EH (cell line): ENCODE measurements at places on chromosomes 6 and 20.
A peak's percentile ranks its signal among the peaks of the same experiment; 100 is the strongest.

DNA sequence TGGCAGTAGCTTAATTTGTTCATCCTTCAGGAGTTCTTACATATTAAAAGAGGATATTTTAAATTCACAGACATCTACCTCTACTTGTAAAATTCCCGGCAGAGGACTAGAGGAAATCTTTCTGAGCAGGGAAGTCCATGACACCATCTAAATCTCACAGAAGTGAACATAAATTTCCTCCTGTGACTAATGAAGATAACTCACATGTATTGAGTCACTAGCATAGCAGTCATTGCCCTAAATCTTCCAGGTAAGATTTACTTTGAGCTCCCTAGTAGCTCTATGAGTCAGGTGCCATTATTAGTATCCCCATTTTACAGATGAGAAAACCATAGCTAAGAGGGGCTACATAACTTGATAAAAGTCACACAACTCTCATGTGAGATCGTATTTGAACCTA is 1058.6 kb upstream of the FLRT3 start:
- no peak for DNase-seq

DNA sequence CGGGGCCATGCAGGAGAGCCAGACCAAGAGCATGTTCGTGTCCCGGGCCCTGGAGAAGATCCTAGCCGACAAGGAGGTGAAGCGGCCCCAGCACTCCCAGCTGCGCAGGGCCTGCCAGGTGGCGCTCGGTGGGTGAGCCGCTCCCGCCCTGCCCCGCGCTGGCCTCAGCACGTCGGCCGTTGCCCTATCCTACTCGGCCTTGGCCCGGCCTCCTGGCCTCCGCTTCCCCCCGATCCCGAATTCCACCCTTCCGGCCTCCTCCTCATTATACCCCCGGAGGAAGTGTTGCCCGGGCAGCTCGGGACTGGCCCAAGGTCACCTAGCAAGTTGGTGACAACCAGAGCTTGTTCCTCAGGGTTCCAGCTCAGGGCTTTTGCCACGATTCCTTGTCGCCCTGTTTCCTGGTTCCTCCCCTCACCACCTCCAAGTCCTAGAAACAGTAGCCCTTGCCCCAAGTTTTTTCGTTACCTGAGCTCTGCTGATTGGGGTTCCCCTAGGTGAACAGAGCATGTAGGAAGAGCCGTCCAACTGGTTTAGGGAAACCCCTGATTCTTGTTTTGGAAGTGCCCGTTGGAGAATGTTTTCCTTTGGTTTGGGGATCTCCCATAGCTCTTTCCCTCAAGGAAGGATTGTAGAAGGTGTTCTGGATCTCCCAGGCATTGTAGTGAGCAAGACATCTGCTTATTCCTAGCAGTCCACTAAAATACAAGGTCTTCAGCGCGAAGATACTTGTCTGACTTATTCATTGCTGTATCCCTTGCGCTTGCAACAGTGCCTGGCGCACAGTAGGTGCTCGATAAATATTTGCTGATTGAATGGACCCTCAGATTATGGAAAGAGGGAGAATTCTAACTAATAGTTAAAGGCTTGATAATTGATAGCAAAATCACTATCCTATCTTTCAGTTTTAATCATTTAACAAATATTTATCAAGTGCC is 641 bp downstream of the ARFGEF2 start:
- peak; percentile 67 for DNase-seq

GRCh38 chr6:161068321-161068741 is 76.8 kb downstream of the MAP3K4 start:
- DNase-seq = no peak

DNA sequence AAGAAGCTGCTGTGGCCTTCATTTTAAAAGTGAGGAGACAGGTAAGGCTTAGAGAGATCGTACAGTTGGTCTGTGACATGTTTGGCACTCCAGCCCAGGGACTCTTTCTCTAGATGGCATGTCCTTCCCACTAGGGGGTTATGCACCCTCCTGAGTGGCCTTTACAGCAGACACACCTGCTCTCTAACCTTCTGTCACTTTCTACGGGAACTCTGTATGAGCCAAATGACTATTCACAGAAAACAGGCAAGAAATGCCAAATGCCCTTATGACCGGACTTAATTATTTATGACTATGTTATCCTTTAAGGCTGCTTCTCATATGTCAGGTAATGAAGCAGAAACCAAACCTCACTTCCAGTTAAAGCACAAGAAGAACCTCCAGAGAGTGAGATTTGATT is 91.2 kb downstream of the MAP3K5 start:
- DNase-seq = no peak

DNA sequence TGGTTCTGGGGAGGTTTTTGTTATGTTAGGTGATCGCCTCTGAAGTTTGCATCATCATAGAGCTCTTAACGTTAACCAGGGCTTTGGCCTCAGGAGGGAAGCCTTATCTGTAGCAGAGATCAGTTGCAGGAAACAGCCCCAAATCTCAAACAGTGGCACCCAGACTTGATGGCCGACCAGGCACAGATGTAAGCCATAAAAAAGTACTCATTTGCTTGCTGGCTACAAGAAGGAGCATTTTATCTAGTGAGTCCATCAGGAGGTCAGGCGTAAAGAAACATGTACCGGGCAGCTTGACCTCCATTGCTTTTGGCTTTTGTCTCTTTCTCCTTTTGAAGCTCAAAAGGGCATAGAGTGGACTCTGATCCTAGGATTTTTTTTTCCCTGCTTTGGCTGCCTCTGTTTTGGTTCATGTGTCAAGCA is 122.3 kb downstream of the CCDC170 start:
- DNase-seq = no peak

DNA sequence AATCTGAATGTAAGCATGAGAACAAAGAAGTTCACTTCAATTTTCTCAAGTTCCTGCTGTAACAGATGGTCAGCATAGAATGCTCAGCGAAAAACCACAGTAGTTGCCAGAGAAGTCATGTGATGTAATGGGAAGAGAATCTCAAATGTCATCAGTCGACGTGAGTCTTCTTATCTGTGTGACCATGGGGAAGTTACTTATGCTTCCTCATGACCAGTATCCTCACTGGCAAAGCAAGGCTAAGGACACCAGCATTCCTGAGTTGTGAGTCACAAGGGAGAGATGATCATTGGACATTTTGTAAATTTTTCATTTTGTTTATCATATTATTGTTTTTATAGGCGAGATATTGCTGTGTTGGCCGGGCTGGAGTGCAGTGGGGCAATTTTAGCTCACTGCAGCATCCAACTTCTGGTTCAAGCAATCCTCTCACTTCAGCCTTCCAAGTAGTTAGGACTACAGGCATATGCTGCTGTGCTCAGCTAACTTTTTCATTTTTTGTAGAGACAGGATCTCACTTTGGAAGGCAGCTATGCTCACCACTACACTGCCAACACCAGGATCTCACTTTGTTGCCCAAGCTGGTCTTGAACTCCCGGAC is 21.9 kb downstream of the SGK1 start:
- DNase-seq = peak; percentile 100

- DNase-seq = no peak
These were observed 2.5 kb upstream of the KATNA1 start for GRCh38 chr6:149651056-149651455.

DNA sequence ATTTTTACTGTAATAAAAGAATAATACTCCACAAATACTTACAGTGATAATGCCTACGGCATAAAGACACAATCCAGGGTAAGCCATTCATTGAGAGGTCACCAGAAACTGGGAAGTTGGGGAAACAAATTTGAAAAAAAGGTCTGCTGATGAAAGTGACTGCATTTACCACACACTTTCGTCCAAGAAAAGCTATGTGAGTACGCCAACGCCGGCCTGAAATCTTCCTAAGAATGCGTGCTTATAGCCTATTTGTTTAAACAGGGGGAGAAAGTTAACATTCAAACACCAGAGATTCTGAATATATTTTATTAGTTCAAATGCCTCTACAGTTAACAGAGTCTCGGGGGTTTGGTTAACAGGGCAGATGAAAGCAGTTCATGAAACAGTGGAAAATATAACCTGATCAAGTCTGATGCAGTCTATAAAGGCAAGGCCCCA is 657 bp upstream of the LTV1 start:
- DNase-seq = no peak

DNA sequence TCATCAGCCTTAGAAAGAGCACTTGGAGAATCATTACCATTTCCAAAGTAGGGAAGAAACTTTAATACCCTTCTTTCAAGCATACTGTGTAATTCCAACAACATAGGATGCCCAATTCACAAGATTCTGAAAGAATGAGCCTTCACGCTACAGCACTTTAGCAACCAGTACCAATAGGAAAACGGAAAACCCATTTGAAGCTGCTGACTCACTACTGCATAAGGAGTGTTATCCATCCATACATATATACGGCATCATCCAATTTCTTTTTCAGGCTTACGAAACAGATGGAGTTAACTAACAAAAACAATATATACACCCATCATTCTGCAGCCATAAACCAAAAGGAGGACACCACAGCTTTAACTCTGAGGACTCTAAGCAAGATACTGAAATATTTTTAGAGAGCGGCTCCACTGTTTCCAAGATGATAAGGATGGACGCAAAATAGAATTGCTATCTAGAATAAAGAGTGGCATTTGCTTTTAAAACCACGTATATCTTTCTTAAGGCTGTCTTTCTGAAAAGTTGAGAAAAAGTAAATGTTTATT is 24.9 kb downstream of the FYN start:
- no peak for DNase-seq

DNA sequence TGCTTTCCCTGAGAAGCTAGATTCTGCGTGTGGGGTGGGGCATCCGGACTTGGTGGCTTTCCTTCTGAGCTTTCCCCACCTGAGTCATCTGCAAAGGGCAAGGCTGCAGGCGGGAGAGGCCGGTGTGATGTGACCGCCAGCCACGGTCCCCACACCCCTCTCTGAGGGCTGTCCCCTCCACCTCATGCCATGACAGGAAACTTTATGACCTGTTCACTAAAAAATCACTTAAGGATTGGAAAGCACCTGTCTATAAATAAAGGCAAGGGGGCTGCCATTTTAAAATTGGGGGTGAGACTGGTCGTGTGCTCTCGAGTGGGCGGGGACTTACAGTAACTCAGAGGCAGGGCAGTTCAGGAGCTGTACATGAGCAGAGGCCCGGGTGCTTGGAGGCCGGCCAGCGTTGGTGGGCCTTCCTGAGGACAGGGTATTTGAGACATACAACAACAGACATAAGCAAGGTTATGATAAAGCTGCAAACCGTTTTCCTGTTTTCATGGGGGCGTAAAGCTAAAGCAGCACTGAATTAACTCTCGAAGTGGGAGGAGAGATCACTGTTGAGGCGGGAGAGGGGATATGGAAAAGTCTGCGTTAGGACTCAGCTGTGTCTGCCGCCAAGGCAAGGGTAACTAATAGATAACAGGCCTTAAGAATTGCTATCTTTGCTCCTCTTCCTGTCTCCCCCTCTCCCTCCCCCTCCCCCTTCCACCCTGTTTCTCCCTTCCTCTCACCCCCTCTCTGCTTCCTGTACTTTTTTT is 16.1 kb upstream of the SERPINB1 start:
- DNase-seq = peak; percentile 75

GRCh38 chr6:82951389-82951788 is 114.3 kb downstream of the UBE3D start:
- peak; percentile 65 for DNase-seq

GRCh38 chr6:150601439-150601838 is 1.8 kb downstream of the PLEKHG1 start:
- DNase-seq = no peak

GRCh38 chr20:58628491-58629214 is 22.4 kb upstream of the STX16 start:
- no peak for DNase-seq

GRCh38 chr6:74356391-74356790 is 660.4 kb downstream of the CD109 start:
- peak; percentile 69 for DNase-seq
